ENCODE measurements at places on chromosomes 2 and 18.

- DNase-seq: no peak
Measured at GRCh38 chr2:118049140-118049815, 35.4 kb upstream of the CCDC93 start.

GRCh38 chr18:75322206-75322605 is 105.3 kb downstream of the SMIM21 start:
- no peak for DNase-seq

- no peak for DNase-seq
Measured at GRCh38 chr18:5414546-5414945, 119.0 kb upstream of the ZBTB14 start.

DNA sequence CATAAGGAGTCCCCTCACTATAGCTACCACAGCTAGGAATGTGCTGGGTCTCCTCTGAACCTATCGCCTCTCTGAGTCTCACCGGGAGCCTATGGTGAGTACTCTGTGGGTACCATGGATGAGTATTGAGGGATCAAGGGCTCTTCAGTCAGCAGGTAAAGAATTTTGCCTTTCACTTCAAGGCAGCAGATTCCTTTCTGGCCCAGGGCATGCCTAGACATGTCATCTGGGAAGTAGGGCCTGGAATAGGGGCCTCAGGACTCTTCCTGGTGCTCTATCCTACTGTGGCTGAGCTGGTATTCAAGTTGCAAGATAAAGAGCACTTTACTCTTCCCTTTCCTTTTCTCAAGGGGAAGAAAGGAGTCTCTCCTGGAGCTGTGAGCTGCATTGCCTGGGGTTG is 85.6 kb upstream of the LHCGR start:
- DNase-seq: no peak

- DNase-seq: no peak
Measured at GRCh38 chr2:71326968-71327367, 4.6 kb upstream of the ZNF638 start.

DNA sequence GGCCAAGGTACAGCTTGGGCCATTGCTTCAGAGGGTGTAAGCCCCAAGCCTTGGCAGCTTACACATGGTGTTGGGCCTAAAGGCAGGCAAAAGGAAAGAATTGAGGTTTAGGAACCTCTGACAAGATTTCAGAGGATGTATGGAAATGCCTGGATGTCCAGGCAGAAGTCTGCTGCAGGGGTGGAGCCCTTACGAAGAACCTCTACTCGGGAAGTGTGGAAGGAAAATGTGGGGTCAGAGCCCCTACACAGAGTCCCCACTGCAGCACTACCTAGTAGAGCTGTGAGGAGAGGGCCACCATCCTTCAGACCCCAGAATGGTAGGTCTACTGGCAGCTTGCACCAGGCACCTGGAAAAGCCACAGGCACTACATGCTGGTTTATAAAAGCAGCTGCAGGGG is 124.2 kb downstream of the RPIA start:
- DNase-seq: no peak

GRCh38 chr2:4635289-4635688 is 931.9 kb downstream of the DCDC2C start:
- DNase-seq: no peak

GRCh38 chr2:197596766-197597165 is 78.6 kb downstream of the RFTN2 start:
- no peak for DNase-seq

DNA sequence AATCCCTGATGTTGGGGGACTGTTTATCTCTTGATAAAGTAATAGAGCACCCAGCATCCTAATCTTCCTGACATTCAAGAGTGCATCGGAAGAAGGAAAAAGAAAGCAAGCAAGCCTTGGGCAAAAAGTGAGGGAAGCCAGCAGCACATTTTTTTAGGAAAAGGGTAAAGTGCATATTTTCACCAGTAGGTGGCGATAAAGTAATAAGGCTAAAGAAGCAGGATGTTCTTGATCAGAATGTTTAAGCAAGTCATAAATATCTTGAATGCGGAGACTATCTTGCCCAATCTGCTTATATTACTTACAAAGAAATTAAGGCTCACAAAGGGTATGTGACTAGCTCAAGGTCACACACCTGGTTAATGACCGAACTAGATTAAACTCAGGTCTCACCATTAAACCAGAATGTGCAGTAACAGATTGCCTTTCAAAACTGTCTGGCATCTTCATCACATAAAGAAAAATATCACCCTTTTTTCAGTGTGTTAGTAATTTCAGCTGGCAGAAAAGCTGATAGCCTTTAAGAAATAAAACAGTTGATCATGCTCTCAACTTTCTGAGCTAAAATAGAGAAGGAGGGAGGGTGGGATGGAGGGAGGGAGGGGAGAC is 83.8 kb downstream of the VIT start:
- DNase-seq: no peak

DNA sequence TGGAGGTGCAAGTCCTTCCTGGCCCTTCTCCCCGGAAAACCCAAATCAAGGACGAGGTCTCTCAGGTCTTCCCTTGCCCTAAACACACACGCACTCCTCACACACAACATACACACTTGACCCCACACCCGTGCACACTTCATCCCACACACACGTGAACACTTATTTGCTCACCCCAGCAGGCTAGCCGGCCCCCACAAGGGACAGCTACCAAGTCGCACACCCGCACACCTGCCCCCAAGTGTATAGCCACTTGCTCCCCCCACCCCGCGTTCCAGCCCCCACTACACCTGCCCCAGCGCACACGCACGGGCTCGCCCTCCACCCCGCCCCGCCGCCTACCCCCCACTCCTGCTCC is 359 bp downstream of the TGFBRAP1 start:
- no peak for DNase-seq

DNA sequence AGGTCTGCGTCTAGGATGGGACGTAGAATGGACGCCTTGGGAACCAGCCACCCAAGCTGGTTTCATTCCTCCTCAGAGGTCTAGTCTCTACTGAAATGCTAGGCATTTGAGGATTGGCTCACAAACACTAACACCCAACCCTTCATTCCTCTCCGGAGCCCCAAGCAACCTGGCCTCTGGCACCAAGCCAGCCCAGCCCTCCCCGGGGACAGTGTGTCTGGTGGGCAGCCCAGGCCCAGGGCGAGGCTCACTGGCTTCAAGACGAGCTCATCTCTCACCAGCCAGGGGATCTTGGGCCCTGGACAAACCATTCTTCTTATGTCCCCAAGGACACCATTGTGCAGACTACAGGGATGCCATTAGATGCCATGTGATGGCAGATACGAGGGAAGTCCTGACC is 182.5 kb downstream of the CTIF start:
- DNase-seq: no peak

GRCh38 chr18:56967035-56967434 is 179.9 kb upstream of the BOD1L2 start:
- DNase-seq: no peak

GRCh38 chr2:166841152-166841551 is 47.1 kb upstream of the XIRP2 start:
- DNase-seq: no peak

DNA sequence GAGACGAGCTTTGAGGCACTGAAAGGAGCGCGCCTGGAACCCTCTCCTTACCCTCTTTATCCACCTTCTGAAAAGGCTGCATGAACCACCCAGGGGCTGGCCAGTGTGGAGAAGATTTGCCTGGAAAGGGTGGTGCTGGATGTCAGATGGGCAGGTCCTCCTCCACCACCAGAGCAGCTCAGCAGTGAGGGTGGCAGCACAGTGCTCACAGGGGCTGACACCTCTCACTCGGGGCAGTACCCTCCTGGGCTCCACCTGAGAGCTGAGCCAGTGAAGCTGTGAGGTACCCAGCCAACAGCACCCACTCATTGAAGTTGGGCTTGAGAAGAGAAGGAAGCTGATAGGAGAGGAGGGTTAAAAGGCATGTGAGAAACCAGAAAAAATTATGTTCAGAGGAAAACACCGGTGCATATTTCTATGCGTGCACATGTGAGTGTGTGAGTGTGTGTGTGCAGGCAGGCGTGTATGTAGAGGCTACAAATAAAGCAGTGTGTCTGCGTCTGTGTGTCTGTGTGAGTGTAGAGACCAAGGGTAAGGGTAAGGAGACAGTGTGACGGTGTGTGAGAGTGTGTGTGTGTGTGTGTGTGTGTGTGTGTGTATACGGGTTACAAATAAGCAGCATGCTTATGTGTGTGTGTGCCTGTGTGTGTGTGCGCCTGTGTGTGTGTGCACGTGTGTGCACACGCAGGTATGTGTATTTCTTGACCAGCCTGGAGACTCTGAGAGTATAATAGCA is 40.7 kb downstream of the TEX44 start:
- no peak for DNase-seq

DNA sequence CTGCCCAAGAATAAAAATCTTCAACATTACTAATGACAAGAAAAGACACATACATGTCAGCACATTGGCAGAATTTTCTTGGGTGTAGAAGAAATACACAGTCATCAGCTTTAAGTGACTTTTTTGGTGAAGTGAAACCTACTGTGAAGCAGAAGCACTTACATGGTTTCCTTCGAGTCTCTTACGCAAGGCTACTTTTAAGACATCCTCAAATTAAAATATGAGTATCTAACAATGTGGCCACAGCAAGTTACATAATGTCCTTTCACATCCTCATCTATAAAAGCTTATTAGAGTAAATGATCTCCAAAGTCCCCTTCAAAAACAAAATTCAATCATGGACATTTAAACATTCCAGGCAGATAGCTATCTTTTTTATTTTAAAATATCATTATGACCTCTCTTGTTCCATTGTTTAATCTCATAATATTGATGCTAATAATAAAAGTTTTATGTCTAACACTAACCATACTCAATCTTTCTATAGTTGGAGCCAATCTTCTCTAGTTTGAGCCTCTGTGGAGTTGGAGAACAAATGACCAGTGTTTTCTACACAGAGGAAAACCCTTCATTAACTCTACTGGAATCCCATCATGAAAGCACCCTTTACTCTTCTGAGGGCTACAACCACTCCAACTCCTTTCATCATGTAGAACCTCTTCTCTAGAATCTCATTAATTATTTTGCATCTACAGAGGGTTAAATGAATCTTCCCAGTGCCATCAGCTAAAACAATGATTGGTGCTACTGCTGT is 182.2 kb upstream of the ZFP36L2 start:
- DNase-seq: no peak

DNA sequence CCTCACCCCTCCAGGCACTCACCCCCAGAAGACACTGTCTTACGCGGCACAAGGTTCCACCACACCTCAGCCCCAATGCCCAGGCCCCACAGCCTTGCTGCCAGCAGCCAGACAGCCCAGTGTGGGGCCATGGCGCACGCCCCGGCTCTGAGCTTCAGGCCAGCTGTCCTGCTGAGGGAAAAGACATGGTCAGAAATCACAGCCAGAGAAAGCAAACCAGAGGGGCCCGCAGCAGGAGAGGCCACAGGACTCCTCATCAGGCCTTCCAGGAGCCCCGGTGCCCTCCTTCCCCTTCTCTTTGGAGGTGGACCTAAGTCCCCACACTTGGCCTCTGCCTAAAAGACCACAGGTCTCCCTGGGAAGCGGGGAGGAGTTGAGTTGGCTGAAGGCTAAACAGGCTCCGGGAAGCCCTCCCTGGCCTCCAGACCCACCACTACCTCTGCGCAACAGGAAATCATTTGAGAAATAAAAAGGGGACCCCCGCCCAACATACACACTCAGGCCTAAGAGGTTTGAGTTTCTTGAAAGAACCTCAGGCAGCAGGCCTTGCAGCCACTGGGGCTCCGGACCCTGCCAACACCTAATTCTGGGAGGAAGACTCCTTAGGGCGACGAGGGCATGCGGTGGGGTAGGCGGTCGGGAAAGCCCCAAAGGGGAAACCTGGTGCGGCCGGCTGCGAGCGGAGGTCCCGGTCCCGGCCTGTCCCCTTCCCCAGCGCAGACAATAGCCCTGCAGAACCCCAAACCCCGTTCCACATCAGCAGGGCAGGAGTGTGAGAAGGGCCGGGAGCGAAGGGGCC is 1.9 kb downstream of the SEMA4C start:
- DNase-seq: peak; percentile 39

GRCh38 chr18:30403278-30403677 is 639.3 kb downstream of the DSC3 start:
- DNase-seq: no peak

DNA sequence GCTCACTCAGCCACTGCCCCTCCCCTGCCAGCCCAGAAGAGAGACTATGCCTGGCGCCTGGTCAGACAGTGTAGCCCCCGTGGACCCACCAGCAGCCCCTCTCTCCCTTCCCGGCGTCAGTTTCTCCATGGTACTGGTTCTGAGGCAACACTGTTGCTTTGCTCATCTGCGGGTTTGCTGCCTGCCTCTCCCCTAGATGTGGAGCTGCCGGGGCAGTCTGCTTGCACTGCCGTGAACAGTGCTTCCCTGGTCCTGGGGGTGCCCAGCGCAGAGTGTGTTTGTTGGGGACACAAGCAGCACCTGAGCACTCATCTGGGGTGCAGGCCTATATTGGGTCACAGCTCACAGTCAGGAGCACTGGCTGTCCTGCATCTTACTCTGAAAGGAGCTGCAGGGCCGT is 309.9 kb downstream of the NDUFA10 start:
- no peak for DNase-seq

- DNase-seq: no peak
Measured at GRCh38 chr2:150211164-150211631, 276.3 kb downstream of the RND3 start.

GRCh38 chr18:26703170-26703930 is 155.0 kb upstream of the KCTD1 start:
- DNase-seq: no peak

- no peak for DNase-seq
Measured at GRCh38 chr2:1863386-1863785, 119.1 kb upstream of the PXDN start.

GRCh38 chr18:21507913-21508701 is 92.4 kb downstream of the ESCO1 start:
- no peak for DNase-seq

DNA sequence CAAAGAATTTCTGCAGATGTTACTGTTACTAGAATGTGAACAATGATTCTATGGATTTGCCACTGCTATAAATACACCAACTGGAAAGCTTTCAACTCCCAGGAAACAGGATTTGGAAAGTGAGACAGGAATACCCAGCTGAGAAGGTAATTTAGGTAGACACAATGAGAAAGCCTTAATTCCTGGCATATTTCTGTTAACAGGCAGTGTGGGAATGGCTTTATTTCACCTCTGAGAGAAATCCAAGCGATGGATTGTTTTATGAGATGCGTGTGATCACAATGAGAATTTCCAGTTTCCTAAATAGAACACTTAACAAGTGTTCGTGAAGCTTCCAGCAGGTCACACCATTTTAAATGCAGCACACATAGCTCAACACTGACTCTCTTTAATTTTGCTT is 133.0 kb downstream of the SLC8A1 start:
- DNase-seq: no peak

DNA sequence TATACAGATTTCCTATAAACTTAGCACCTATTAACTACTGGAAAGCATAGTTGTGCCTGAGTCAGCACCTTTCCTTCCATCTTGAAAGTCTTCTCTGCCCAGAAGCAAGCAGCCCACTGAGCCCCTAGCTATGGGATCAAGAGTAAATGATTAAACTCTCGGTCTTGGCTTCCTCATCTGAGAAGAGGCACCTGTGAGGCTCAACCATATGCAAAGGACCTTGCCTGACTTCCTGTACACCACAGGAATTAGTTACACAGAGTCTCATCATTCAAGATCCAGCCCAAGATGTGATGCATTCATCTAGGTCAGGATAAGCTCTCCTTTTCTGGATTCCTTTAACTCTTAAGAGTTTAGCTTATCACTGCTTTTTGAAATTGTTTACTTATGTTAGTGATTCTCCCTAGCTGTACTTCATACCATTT is 96.0 kb downstream of the CDH2 start:
- DNase-seq: no peak

GRCh38 chr2:64260817-64261216 is 116.6 kb upstream of the PELI1 start:
- no peak for DNase-seq
